Adipocyte (in vitro differentiated cells): ENCODE measurements at places on chromosomes 5 and 9.

- no peak for DNase-seq
These were observed 446.9 kb upstream of the GRIN3A start for GRCh38 chr9:102185371-102185770.

GRCh38 chr5:169354263-169354662 is 53.3 kb upstream of the SLIT3 start:
- peak; percentile 20 for DNase-seq

- peak; percentile 83 for DNase-seq
These were observed 12.7 kb upstream of the CD180 start for GRCh38 chr5:67209141-67209771.

GRCh38 chr9:135061441-135061840 is 26.0 kb upstream of the OLFM1 start:
- no peak for DNase-seq

DNA sequence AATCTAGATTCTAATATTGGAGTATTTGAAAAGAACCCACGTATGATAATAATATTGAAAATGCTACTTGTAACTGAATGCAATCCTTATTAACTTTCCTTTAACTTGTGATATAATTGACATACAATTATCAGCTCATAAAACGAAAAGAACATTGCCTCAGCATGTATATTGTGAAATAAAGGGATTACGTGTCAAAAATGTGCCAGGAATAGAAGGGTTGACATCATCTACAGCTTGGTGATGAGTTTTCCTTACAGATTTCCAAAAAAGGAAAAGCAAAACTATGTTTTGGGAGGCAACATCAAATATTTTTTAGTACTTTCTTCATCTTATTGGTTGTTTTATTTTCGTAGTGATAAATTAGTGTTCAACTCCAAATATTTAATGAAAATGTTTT is 266.0 kb upstream of the PTGER4 start:
- DNase-seq = no peak

DNA sequence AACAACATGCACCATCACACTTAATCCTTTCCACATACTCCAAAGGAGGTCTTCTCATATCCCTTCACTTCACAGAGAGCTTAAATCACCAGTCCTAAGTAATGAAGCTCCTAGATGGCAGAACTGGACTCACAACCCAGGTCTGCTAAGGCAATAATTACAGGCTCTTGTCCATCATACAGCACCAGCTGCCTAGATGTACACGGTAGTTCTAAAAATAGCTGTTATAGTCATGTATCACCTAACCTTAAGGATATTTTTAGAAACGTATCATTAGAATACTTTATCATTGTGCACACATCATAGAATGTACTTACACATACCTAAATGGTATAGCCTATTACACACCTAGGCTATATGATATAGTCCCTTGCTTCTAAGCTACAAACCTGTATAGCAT is 644.6 kb upstream of the RGMB start:
- DNase-seq = no peak

GRCh38 chr9:123763910-123764588 is 165.9 kb downstream of the DENND1A start:
- peak; percentile 67 for DNase-seq

- DNase-seq = peak; percentile 41
These were observed 66.8 kb downstream of the SLC38A9 start for GRCh38 chr5:55645304-55645703.

DNA sequence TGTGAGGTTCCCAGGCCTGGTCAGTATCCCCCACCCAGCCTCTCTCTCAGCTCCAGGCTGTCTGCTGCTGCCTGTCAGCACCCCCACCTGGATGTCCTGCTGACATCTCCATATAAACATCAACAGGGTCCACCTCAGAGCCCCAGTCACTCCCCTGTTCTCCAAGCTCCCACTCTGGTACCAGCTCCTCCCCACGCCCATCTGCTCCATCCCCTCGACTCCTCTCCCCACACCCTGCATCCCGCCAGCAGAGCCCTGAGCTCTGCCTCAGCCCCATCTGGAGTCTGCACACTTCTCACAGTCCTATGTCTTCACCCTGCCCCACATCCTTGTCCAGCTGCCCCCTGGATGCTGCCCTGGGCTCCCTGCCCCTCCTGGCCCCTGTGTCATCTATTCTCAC is 67.7 kb upstream of the LRRTM2 start:
- DNase-seq = no peak

- no peak for DNase-seq
These were observed 270.7 kb downstream of the ARHGEF28 start for GRCh38 chr5:73896668-73897067.

DNA sequence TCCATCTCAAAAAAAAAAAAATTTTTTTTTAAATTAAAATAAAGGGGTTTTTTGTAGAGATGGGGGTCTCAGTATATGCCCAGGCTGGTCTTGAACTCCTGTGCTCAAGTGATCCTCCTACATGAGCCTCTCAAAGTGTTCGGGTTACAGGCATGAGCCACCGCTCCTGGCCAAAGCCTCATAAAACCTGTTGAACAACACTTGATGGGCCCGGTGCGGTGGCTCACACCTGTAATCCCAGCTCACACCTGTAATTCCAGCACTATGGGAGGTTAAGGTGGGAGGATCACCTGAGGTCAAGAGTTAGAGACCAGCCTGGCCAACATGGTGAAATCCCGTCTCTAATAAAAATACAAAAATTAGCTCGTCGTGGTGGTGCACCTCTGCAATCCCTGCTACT is 7.7 kb upstream of the NPM1 start:
- no peak for DNase-seq

- DNase-seq = no peak
These were observed 53.9 kb upstream of the POMT1 start for GRCh38 chr9:131448818-131449217.

- no peak for DNase-seq
These were observed 302.4 kb downstream of the NR3C1 start for GRCh38 chr5:143101121-143101520.

DNA sequence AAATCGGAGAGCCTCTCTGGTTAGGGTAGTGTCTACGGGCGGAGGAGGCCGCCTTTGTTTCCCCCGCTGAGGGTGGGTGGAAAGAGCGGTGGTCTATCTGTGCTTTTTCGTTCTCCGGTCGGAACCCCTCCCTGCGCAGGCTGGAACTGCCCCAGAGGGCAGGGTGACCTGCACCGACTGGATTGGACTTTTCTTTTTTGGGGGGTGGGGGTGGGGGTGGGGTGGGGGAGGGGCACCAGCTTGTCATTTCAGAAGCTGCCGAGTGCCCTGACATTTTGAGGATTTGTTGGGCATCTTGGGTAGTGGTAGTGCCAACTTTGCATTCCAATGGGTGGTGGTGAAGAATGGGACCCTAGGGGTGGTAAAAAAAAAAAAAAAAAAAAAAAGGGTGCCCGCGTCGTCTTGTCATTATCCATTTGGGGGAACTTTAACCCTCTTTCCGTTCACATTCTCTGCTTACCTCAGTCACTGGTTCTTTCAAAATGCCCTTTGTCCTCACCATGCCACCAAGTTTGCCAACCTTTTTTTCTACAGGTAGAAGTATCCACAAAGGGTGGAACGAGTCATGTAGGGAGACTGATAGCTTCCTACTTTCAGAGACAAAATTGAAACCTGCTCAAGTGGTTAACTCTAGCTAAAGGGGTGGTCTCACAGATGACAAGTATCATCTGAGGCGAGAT is 1.3 kb downstream of the UBE2R2 start:
- DNase-seq = no peak

GRCh38 chr5:145396888-145397287 is 438.3 kb downstream of the PRELID2 start:
- DNase-seq = no peak

GRCh38 chr5:96377167-96377566 is 55.9 kb downstream of the PCSK1 start:
- DNase-seq = no peak

GRCh38 chr5:17065458-17065857 is 129.4 kb upstream of the MYO10 start:
- no peak for DNase-seq

- DNase-seq = no peak
These were observed 102.1 kb downstream of the PIK3R1 start for GRCh38 chr5:68317646-68318045.

GRCh38 chr5:15241216-15241821 is 258.7 kb upstream of the FBXL7 start:
- DNase-seq = no peak

GRCh38 chr5:80059354-80059980 is 24.3 kb downstream of the THBS4 start:
- DNase-seq = peak; percentile 29

DNA sequence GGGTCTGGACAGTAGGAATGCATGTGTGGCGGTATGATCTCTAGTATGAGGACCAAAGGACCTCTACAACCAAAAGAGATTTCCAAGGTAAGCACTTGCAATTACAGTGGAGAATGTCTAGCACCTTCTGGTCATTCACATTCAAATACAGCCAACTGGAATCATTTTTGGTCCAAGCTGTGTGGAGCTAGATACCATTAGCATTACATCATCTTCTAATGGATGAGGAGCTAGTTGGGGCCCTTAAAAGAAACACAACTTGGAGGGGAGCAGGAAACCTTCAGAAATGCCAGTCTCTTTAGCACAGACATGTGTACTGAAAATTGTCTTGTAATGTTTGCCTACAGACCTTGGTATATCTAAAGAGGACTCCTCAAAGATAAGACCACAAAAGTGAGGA is 244.7 kb downstream of the BNC2 start:
- peak; percentile 27 for DNase-seq

DNA sequence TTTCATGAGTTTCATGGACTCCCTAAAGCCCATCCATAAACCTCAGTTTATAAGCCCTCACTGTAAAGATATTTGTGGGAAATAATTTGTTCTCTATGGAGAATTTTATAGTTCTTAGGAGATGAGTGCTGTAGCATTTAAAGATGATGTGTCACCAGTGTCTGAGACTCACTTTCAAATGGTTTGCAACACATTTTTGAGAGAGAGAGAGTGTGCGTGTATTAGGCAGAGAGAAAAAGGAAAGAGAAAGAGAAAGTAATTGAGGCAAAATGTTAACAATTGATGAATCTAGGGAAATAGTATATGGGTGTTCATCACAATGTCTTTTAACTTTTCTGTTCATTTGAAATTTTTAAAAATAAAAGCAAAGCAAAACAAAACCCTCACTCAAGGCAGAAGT is 479.0 kb downstream of the ZSWIM6 start:
- DNase-seq = peak; percentile 44

DNA sequence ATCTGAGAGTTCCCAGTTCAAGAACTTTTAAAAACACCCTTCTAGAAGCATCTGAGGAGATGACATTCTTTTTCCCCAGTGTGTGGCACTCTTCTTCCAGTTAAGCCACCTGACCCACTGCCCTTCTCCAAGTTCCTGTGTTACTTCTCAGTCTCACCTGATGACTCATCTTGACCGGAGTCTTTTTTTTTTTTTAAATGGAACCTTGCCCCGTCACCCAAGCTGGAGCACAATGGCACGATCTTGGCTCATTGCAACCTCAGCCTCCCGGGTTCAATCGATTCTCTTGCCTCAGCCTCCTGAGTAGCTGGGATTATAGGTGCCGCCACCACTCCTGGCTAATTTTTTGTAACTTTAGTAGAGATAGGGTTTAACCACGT is 224.1 kb upstream of the DAB2 start:
- DNase-seq = no peak

GRCh38 chr9:33220681-33221567 is 19.0 kb upstream of the SPINK4 start:
- no peak for DNase-seq

DNA sequence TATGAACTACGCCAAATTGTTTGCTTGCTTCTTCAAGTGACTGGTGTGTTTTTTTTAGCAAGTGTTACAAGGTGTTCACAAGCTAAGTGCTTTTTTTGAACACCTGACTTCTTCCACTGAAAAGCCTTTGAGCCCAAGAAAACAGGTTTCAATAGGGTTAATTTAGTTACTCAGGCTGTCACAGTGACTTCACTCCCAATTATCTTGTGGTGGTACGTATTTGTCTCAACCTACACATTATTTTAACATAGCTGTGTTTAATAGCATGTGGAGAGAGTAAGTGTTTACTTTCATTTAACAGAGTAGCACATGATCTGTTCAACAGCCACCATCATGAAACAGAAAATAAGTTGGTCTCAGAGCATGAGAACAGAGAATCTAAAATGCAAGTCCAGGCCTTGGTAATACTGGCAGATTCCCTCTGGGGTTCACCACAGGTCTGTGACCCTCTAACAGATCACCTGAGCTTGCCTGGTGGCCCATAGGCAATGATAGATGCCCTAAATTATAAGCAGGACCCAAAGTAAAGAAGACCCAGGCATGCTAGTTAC is 267.7 kb upstream of the SMARCA2 start:
- DNase-seq = no peak

DNA sequence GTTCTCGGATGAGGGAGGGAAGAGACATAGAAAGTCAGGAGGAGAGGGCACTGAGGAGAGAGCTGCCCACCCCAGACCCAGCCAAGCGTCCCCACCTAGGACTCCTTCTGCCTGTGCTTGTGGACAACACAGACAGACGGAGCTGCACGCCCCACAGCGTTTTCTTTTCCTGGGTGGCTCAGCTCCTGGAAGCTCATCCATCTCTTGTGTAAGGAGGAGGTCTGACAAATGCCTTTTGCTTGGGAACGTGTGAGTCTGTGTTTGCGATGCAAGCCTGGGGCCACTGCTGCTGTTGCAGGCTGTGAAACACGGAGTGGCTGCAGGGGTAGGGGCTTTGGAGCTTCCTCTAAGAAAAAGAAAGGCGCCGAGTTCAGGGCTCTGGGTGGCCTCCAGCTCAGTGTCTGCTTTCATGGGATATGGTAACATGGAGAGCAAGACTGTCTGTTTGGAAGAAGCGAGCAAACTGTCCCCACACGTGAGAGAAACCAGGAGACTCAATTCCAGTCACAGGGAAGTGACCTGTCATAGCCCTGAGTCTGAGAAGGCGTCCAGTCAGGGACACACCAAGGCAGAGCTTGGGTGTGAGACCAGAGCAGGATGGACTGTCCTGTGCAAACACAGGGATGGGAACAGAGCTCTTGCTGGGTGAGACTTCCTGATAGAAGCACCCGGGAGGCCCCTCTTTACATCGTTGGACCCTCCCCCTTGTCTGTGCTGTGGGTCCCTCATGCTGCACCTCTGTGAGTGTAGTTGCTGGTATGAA is 42.7 kb downstream of the GADD45G start:
- no peak for DNase-seq

GRCh38 chr5:53019320-53019719 is 30.2 kb downstream of the ITGA2 start:
- DNase-seq = peak; percentile 66

DNA sequence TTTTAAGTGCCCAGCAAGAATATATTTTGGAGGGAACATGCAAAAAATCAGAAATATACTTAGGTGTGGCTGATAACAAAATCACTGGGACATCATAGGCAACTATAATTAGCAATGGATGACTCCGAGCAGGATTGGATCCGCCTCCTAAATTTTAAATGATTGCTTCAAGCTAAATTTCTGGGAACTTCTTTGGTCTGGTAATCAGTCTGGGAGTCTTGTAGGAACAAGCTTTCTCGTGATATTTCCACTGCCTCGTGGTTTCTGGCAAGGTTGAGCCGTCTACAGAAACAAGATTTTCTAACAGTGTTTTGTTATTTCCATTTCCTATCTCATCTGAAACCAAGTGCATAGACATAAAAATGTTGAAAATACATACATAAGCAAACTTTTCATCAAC is 232.6 kb downstream of the BNC2 start:
- no peak for DNase-seq
